NCI-H1694 treated with DMSO at 0.1 percent for 48 hours (cell line): ENCODE measurements at places on chromosomes 7 and 10.

DNA sequence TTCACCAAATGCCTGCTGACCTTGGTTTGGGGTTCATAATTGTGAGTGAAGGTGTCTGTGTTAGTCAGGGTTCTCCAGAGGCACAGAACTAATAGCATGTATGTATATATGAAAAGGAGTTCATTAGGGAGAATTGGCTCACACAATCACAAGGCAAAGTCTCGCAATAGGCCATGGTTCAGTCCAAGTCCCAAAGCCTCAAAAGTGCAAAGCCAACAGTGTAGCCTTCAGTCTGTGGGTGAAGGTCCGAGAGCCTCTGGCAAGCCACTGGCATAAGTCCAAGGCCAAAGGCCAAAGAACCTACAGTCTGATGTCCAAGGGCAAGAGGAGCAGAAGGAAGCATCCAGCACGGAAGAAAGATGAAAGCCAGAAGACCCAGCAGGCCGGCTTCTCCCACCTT lies 257.6 kb upstream of the SHH start:
- DNase-seq: no peak

GRCh38 chr10:73872190-73872710 lies 2.1 kb downstream of the CAMK2G start:
- peak; percentile 40 for DNase-seq

- DNase-seq: no peak
These were observed 18.3 kb downstream of the ZDHHC16 start for GRCh38 chr10:97464226-97464625.

- no peak for DNase-seq
These were observed 62.8 kb downstream of the EGFR start for GRCh38 chr7:55081472-55082227.

DNA sequence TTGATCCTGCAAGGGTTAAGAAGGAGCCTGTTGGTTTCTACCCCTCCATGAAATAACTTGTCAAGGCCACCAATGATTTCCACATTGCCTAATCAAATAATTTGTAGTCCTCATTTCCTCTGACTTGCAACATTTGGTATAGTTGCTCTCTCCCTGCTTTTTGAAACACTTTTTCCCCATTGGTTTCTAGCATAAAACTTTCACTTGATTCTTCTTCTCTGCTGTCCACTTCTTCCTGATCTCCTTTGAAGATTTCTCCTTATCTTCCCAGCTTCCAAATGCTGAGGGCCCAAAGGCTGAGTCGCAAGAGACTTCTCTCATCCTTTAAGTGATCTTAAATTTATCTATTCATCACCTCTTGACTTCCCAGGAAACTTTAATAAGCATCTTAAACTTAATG lies 134.2 kb downstream of the ITGB8 start:
- DNase-seq: no peak

- no peak for DNase-seq
These were observed 45.5 kb upstream of the NKX2-3 start for GRCh38 chr10:99487125-99487807.

- no peak for DNase-seq
These were observed 388.7 kb upstream of the NRP1 start for GRCh38 chr10:33723181-33723580.

DNA sequence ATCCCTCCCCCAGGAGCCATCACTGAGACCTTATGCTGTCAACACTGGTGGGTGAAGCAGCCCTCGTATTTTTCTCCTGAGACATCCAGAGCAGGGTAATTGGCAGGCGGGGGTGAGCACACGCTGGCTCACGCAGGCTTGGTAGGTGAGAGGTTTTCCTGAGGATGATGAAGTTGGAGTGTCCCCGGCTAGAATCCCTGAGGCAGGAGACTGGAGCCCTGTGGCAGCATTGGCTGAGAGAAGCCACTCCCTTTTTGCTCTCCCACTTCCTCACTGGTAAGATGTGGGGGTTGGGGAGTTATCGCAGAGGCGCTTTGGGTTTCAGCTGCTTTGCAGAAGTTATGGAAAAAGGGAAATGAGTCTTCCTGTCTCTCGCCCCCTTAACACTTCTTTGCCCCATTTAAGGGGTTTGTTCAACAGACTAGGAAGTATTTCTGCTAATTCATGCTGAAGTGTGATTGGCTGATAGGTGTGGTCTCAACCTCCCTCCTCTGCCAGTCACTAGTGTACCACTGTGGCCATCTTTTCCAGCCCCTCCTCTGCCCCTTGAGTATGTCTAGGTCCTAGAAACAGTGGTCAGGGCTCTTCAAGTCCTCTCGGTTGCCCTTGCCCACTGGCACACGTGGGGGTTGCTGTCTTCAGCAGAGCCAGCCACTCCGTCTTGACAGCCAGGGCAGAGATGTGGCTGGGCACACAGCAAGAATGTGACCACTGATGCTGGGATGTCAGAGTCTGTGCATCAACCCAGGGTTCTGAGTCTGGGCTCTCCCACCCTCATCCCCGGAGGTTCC lies 5.7 kb downstream of the ARPC1B start:
- peak; percentile 5 for DNase-seq

- DNase-seq: no peak
These were observed 597.9 kb upstream of the DPP6 start for GRCh38 chr7:153454306-153454705.

GRCh38 chr10:12720217-12720981 lies 281.1 kb downstream of the CCDC3 start:
- DNase-seq: no peak

DNA sequence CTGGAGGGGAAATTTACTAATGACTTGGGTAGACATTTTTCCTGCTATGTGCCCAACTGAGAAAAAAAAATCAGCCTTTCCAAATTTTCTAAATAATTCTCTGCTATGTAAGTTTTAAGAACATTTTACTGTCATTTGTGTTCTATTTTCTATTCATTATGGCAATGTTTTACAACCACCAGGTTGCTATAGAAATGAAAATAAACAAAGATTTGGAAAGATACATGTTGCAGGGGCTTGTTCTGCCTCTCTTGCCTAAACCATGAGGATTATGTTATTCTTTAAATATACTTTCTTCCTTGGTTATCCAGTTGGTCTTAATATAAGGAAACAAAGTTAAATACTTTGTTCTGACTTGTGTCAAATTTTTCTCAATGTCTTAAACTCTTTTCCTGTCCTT lies 257.2 kb downstream of the TWIST1 start:
- no peak for DNase-seq
